Renal cortical epithelial cell (primary cell): ENCODE measurements at places on chromosomes 1 and 21. TPM values are rescaled to one million over a fixed set of nuclear protein-coding genes. Genes with fewer than 3 reads are reported as not detected.
A peak's percentile ranks its signal among the peaks of the same experiment; 100 is the strongest.

DNA sequence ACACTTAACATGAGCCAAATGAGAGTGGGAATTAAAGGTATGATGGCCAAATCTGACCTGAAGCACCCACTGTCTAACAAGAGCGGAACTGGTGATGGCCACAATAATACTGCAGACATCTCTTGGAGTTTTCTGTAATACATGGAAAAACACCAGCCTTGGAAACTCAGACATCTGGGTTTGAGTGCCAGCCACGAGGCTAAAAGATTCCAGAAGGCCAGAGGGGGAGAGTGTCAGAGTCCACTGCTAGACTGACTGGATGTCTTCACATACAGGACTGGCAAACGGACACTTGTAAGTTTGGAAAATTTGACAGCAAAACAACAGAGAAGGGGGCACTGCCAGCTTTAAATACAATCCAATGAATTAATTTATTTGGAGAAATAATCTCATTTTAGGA, 175.1 kb downstream of the ADSS2 start:
- no peak for DNase-seq

DNA sequence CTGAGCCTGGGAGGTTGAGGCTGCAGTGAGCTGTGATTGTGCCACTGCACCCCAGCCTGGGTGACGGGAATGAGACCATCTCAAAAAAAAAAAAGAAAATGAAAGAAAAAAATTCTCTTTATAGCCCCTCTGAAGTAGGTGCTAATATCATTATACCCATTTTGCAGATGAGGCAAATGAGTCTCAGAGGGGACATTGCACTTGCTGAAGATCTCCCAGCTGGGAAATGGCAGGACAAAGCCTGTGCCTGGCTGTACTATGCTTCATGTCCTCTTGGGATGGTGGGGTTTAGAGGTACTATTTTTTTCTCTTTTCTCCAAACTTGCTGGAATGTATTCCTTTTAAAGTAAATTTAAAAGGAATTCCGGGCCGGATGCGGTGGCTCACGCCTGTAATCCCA, 1.6 kb downstream of the SMPDL3B start:
- DNase-seq: no peak

DNA sequence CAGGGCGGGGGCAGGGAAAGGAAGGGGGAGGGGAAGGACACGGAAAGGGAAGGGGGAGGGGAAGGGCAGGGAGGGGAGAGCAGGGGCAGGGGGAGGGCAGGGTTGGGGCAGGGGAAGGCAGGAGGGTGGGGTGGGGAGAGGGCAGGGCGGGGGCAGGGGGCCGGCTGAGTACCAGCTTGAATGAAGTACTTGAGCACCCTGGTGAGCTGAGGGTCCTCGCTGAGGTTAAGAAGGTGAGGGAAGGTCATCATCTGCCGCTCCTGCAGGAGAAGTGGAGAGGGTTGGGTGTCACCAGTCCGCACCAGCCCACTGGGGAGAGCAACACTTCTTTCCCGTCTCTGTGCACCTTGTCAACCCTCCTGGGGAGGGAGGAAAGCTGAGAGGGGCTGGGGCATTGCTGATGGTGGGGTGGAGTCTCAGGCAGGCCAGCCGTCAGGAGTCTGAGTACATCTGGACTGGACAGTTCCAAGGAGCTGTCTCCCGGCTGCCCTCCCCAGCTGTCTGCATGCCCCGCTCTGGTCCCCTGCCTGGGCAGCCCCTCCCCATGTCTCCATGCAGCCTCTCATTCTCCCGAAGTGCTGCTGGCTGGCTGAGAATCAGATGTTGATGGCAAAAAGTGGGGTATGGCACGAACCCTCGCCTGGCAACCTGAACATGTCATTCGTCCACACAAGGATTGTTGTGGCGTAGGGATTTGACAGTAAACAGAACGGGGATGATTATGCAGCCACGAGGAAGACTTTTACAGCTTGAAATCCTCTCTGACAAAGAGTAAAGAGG, 70.0 kb downstream of the SCCPDH start:
- DNase-seq: no peak

GRCh38 chr1:161089251-161089924, at the start of gene NECTIN4:
NECTIN4 (minus strand) TSS chr1:161089558; CDS start chr1:161089296, 262 bp downstream.
- no peak for DNase-seq

- DNase-seq: no peak
Observed at GRCh38 chr1:232398823-232399222, 231.1 kb downstream of the SIPA1L2 start.

DNA sequence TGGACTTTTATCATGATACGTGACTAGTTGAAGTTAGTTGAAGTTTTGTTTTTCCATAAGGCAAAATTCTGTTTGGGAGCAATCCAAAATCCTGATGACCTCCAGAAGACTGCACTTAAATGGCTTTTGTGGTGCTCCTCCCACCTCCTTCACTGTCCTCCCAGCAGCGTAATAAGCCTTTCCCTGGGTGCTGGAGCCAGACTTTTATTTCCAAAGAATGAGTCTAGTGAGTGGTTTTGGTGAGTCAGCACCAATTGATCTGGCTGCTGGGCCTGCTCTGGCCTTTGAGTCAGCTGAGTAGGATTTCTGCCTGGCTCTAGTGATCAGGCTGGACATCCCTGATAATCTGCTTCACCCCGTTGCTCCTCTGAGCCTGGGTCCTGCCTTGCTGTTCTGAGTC, 21.7 kb upstream of the KCND3 start:
- peak; percentile 18 for DNase-seq

- DNase-seq: no peak
Observed at GRCh38 chr1:935751-936231, 12.1 kb downstream of the SAMD11 start.

GRCh38 chr1:3018051-3018471, 3.2 kb upstream of the ACTRT2 start:
- no peak for DNase-seq

PRKAA2 gene
- total RNA-seq: 18.8 and 32.8 TPM in 2 replicates

NCF2 gene
- 4.6 and 102 TPM in 2 replicates for total RNA-seq

DNA sequence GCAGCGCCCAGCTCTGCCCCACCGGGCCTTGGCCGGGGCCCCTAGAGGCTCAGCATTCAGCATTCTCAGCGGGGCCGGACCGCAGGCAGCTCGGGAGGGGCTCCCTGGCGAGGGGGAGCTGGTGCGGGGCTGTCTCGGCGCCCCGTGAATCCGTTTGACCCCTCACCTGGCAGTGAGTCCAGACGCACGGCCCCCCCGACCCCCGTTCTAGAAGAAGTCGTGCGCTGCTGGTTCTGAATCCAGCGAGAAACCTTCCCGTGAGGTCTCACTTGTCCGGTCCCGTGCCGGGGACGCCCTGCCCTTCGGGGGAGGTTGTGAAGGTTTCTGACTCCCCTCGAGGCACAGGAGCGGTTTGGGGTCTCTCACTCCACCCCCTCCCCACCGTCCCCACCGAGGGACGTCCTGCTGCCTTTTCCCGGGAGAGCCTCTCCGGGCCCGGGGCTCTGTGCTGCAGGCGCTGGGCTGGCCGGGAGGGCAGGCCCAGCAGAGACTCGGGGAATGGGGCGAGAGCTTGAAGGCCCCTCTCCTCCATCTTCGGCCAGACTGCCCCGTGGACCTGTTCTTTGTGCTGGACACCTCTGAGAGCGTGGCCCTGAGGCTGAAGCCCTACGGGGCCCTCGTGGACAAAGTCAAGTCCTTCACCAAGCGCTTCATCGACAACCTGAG, 655 bp downstream of the COL6A1 start:
- no peak for DNase-seq

- peak; percentile 52 for DNase-seq
Observed at GRCh38 chr1:43526002-43526401, 4.7 kb upstream of the PTPRF start.

PHLDA3 gene
- 65.5 and 126 TPM in 2 replicates for total RNA-seq

GRCh38 chr1:244821134-244821533, 14.3 kb upstream of the COX20 start:
- no peak for DNase-seq

- no peak for DNase-seq
Observed at GRCh38 chr1:183565261-183565660, 25.0 kb downstream of the NCF2 start.

- no peak for DNase-seq
Observed at GRCh38 chr1:161187311-161187710, 10.0 kb upstream of the B4GALT3 start.

CA14 gene
- total RNA-seq: not detected in 2 replicates

DNA sequence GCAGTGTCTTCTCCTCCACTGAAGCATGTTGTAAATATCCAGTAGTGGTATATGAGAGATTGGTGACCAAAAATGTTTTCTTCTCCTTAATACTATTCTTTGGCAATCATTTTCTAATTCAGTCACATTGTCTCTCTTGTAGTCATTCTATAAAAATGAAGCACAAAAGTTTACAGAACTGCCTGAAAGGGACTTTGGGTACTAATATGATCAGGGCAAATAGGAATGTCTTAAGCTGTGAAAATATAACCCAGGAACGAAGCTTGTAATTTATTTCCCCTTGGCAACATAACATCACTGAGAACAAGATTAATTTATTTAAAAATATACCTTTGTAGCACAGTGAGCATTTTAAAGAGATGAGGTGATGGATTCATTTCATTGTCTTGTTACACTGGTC, 4.9 kb downstream of the B3GALT2 start:
- DNase-seq: peak; percentile 55

DNA sequence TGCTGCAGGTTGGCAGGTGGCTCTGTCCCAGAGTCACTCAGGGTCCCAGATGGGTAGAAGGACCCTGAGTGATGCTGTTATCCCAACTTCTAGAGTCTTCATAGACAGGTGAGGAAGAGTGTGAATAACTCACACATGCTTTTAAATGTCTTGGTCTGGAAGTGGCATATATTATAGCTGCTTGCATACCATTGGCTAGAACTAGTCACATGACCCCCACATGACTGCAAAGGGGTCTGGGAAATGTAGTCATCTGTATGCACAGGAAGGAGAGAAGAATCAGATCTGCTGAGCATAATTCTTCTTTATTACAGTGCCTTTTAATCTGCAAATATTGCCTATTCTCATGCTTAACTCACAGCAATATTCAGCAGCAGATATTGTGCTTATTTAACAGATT, 28.2 kb upstream of the KLHDC7A start:
- DNase-seq: peak; percentile 31

DNA sequence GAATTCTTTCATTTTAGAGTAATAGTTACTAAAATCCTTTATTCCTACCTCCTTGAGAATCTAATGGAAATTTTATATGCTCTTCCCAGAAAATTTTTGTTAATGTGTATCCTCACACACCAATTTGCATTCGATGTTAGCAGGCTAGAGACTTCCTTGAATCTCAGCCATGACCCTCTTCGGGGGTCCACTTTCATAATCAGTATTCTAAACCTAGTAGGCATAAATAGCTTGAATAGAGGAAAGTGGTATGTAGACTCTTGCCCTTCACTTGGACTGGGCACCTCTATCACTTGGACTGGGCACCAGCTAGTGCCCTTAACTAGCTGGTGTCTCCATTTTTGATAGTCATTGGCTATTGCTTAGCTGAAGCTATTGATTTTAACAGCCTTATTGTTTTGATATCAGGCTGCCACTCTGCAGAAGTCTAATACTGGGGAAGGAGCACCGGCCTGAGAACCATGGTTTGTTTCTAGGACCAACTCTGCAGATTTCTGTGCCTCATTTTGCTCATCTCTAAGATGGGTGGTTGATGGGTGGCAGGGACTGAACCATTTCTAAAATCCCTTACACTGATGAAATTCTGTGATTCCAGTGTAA, 42.8 kb downstream of the MRPL39 start:
- DNase-seq: no peak

TMEM269 gene
- total RNA-seq: not detected in 2 replicates

PTAFR gene
- 2.5 and 14.2 TPM in 2 replicates for total RNA-seq

- no peak for DNase-seq
Observed at GRCh38 chr1:203278082-203278884, 27.0 kb upstream of the BTG2 start.

DNA sequence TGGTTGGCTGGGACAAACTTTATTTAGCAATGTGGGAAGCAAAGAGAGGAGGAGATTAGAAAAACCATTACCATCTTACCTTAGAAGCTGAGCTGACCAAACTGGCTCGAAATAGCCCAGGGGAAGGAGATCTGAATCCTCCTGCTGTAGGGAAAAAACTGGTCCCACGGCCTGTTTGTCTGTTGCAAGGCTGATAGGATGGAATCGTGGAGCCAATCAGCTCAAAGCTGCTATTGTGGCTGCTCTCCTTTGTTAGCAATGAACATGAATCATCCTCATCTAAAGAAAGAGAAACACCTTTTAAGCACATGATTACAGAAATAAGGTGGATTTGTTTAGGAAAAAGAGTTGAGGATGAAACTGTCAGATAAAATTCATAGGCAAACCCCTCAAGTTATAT, 21.5 kb downstream of the CLSPN start:
- DNase-seq: peak; percentile 22

DNA sequence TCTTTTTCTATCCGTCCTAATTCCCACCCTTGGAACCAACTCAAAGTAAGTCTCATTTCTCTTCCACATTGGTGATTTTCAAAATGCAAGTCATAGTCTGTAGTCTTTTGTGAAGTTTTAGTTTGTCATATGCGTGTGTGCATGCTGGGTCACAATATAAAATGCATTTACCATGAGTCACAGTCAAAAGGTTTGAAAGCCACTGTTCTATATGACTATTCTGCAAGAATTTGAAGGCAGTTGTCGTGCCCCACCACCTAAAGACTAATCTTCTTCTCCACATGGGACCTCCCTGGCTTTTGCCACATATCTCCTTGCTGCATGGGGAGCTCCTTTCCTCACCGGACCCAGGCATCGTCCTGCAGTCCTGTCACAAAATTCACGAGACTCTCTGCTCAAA, 1.6 kb downstream of the STPG1 start:
- DNase-seq: peak; percentile 40

DNA sequence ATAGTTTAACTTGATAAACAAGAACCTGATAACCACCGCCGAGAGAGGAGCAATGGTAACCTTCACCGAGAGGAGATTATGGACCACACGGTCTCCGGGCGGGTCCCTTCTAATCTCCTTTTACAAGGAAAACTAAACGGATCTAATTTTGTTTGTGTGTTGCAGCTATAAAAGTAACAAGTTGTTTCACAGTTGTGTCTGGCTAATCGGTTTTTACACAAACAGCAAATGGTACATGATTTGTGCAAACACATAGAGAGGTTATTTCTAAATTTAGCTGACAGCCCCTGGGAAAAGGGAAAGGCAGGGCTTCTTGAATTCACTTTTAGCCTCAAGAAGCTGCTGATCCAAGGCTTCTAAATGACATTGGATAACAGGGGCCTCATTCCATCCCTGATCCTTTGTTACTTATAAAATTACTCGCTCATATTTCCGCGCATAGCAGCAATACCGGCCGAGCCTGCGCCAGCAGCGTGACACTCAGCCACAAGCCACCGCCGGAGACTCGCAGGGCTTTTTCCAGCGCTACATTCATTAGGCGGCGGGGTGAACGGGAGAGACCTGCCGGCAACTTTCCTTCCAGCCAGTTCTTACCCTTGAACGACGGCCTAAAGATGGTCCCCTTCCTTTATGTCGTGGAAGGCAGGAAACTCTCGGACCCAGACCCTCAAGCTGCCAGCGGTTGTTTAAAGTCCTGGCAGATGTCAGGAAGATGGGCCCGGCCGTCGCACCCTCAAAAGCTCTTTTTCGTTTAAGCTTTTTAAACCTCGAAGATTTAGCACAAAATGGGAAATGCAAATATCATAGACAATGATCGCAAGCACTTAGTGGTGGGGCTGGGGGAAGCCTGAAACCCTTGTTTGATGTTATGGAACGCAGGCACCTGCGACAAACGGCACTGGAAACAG, 4.4 kb downstream of the FOXD3 start:
- no peak for DNase-seq

GBP7 gene
- not detected in 2 replicates for total RNA-seq

- DNase-seq: peak; percentile 91
Observed at GRCh38 chr1:36350659-36351226, 27.3 kb upstream of the EVA1B start.
